ENCODE measurements at places on chromosomes 4 and X.
A peak's percentile ranks its signal among the peaks of the same experiment; 100 is the strongest.

GRCh38 chrX:136528645-136529315, 3.2 kb upstream of the VGLL1 start:
- no peak for DNase-seq

GRCh38 chr4:112485930-112486329, 30.1 kb downstream of the NEUROG2 start:
- no peak for DNase-seq

DNA sequence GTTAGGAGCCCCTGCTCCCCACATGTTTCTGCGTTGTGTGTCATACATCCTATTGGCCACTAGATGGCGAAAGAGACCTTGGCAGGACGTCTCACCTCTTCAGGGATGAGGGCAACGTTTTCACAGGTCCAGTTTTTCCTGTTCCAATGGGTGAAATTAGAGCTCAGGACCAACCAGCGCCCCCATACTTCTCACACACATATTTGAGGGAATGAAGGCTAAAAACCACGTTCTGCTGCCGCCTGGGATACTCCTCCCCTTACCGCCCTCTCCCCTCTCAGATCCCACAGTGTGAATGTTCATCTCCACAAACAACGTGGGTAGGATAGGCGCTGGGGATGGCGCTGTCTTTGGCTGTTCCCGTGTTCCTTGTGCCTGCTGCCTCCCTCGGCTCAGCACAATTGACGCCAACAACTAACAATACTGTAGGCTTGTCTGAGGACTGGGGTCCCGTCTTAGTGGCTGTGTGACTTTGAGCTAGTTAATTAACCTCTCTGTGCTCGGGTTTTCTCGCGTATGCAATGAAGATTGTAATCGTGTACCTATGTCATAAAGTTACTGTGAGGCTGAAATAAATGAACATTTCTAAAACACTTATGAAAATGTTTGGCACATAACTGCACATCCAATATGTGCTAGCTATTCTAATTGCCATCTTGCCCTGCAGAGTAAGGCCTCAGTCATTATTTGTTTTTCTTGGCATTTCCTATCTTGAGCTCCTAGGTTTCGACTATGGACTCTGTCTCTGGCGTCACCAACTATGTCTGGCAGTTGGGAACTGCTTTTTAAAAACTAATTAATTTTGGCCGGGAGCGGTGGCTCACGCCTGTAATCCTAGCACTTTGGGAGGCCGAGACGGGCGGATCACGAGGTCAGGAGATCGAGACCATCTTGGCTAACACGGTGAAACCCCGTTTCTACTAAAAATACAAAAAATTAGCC, 181.3 kb upstream of the STK26 start:
- DNase-seq, result peak; percentile 48

DNA sequence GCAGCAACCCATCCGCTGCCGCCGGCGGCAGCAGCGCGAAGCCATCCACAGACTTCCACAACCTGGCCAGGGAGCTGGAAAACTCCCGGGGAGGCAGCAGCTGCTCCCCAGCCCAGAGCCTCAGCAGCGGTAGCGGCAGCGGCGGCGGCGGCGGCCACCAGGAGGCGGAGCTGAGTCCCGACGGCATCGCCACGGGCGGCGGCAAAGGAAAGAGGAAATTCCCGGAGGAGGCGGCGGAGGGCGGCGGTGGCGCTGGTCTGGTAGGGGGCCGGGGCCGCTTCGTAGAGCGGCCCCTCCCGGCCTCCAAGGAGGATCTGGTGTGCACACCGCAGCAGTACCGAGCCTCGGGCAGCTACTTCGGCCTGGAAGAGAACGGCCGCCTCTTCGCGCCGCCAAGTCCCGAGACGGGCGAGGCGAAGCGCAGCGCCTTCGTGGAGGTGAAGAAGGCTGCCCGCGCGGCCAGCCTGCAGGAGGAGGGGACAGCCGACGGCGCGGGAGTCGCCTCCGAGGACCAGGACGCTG, 4.9 kb downstream of the PRDM8 start:
- DNase-seq, result peak; percentile 83

GRCh38 chrX:69229436-69229835, 64.2 kb upstream of the PJA1 start:
- DNase-seq, result peak; percentile 90

DNA sequence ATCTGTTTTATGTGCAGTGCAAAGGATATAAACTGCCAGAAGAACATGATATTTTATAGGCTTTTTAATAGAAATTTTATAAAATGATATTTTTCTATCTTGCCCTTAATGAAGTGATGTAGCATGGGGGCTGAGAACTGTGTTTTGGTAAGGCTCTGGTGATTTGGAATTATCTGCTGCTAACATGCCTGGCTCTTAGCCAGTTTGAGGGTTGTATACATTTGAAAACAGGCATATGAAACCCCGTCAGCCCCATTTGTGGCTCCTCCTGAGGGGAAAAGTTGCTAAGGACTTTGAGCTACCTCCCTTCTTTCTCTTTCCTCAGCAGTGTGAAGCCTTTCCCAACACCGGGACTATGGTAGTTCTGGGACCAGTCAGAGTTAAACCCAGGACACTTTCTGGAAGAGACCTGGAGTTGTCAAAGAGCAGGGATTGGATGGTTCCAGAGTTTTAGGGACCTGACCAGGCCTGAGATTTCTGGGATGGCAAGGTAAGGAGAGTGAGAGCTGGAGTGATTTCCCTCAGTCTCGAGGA, 4.7 kb downstream of the SFRP2 start:
- no peak for DNase-seq

DNA sequence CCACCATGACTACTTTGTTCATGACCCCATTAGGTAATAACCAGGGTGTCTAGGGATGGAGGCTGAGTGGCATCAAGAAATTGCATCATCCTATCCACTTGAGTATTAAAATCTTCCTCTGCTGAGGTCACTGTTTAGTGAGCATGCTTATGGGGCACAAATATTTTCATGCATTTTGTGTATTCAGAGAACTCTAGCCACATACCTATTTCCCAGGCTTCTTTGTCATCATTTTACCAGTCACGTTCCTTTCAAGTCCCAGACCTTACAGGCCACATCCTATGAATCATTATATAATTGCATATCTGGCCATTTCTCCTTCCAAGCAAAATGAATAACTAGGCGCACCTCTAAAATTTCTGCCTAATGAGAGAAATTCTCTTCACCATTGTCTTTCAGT, 1882.9 kb upstream of the AGA start:
- no peak for DNase-seq

GRCh38 chrX:17656556-17656955, 80.7 kb upstream of the SCML1 start:
- no peak for DNase-seq

DNA sequence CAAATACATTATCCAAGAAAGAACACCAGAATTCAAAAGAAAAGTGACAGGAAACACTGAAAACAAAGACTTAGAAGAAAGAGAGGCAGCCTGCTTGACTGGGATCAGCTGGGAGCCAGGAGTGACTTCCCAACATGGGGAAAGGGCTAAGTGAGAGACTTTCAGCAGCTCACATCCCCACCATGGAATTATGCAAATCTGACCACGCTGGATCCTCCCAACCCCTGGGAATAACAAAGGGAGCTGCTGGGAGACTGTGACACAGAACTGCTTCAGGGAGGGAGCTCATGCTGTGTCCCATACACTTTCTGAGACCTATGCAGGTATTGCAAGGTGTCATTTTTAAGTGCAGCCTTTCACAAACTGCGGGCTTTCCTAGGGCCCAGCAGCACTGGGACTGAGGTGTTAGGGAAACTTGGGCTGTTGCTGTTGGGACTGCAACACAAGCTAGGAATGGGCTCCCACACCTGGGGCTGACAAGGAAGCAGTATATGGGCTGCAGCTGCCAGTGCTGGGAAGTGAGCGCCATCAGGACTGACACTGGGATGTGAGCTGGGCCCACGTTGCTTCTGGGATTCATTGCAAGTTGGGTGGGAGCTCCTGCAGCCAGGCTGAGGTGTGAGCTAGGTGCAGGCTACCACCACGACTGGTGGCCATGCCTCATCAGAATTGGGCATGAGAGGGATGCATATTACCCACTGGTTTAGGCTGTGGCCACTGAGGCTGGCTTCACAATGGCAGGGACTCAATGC, 139.1 kb downstream of the KDR start:
- no peak for DNase-seq

GRCh38 chr4:97396097-97396496, 747.2 kb downstream of the STPG2 start:
- no peak for DNase-seq

- DNase-seq, result no peak
Measured at GRCh38 chrX:131723646-131724045, 179.8 kb downstream of the OR13H1 start.

- DNase-seq, result peak; percentile 54
Measured at GRCh38 chr4:119116925-119117900, 18.4 kb upstream of the MYOZ2 start.

GRCh38 chr4:185656467-185656931, 121.2 kb upstream of the PDLIM3 start:
- peak; percentile 47 for DNase-seq

DNA sequence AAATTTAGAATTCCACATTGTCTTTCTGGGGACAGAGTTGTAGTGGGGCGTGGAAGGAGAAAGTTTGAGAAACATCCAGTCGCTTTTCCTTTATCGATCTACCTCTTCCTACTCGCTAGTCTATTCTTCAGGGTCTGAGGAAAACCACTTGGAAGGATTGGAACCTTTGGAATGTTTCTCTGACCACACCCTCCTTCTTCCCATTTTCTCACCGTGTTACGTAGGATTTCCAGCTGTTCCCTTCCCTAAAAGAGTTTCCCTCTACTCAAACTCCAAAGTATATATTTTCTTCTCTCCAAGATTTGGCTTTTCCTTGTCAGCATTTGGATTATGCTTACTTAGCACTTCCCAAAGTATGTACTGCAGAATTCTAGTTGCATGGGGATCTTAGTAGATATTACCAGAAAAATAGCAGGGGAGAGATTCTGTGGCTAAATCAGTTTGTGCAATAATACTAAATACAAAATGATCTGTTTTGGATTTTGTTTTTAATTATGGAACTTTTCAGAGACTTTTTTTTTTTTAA, 4.9 kb downstream of the ENPEP start:
- peak; percentile 63 for DNase-seq

GRCh38 chr4:81485310-81485980, 13.7 kb upstream of the RASGEF1B start:
- no peak for DNase-seq

DNA sequence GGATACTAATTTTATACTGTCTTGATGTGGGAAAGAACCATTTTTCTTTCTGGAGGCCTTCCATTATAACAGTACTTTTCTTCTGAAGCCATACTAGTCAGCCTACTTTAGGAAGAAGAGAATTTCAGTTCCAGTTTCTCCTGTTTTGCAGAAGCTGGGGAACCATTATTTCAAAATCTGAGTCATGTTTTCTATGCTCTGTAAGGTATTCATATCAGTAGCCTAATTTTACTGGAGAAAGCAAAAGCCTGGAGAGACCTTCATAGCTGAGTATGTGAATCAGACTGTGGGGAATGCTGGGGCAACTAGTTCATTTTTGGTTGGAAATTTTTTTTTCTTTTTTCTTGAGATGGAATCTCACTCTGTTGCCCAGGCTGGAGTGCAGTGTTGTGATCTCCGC, 22.4 kb downstream of the AFF1 start:
- peak; percentile 76 for DNase-seq

DNA sequence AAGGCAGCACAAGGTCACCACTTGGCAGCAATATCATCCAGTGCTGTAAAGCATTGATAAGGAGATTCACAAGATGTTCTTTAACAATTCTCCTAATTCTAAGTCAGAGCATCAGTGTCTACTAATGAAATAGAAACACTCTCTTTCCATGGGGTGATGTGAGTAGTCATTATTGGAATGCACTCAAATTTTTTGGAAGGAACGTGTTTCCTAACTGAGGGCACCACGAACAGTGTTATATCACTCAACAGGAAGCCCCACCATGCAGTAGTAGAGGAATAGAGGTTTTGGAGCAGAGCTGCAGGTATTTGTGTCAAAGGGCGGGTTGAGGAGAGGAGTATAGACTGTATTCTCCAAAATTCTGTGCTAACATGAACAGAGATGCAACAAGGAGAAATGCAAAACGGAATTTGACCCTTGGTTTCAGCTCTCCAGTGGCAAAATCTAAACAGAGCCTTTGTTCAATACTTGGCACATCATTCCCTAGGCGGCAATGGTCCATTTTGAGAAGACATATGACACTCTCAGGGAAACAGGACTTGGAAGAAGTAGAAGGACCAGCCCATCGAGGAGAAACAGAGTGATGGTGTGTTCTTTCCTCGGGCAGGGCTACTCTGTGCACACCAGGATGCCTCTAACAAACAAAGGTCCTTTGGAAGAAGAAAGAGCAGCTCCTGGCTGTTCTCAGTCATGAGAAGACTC, 98.9 kb downstream of the CPEB2 start:
- DNase-seq, result peak; percentile 58

DNA sequence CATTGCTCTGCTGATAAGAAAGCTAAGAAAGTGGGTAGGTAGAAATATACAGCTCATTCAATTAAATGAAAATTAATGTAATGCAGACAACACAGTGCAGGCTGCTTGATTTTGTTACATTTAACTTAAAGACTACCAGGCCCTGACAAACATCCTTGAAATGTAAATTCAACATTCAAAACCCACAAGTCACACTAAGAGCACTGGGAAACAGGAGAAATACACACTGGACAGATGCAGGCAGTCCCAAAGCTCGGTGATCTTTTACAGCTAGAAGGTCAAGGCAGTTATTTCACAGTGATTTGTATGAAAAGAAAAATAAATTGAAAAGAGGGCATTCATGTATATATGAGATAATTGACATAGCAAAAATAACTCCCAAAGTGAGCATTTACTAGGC, 94.3 kb upstream of the PLAC1 start:
- no peak for DNase-seq

- DNase-seq, result no peak
Measured at GRCh38 chrX:109830704-109831206, 97.7 kb upstream of the ACSL4 start.

- DNase-seq, result no peak
Measured at GRCh38 chr4:163920426-163920825, 425.9 kb downstream of the TMA16 start.

DNA sequence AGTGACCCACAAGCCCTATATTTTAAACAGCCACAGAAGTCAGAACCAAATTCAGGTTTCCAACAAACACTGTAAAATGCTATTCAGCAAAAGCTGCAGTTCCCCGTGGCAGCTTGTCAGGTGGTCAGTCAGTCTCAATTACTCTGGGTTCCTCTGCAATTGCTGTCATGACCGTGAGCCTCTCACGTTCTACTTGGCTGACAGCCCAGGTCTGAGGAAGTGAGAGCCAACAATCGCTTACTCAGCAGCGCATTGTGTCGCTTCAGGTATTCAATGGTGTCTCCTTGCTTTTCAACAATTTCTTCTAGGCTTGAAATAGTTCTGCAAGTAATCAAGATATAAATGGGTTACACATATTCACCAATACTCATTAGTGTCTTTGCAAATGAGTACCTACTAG, 25.8 kb downstream of the TRIM75 start:
- no peak for DNase-seq

- no peak for DNase-seq
Measured at GRCh38 chr4:186840222-186840701, 116.6 kb upstream of the FAT1 start.

- no peak for DNase-seq
Measured at GRCh38 chr4:87746001-87746400, 53.4 kb upstream of the IBSP start.

GRCh38 chr4:145034727-145035211, 63.2 kb downstream of the ANAPC10 start:
- DNase-seq, result peak; percentile 94

All from fibroblast of skin of scalp (primary cell).